Activated CD4-positive, CD25-positive, alpha-beta regulatory T cell (primary cell): ENCODE measurements at places on chromosomes 5 and 9.

DNA sequence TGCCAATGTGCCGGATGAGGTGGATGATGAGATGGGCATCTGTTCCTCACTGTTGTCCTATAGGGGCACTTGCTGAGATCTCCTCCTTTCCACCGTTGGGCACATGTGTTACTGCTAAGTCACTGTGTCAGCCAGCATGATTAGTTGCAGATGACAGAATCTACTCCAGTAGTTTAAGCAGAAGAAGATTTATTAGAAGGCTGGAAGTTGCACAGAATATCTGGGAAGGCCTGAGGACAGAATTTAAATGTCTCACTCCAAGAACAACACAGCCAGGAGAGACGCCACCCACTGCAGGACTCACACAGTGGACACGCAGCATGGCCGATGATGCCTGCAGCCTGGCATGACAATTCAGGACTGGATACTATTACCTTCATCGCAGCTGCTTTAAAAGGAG lies 157.5 kb downstream of the NSG2 start:
- DNase-seq = no peak

DNA sequence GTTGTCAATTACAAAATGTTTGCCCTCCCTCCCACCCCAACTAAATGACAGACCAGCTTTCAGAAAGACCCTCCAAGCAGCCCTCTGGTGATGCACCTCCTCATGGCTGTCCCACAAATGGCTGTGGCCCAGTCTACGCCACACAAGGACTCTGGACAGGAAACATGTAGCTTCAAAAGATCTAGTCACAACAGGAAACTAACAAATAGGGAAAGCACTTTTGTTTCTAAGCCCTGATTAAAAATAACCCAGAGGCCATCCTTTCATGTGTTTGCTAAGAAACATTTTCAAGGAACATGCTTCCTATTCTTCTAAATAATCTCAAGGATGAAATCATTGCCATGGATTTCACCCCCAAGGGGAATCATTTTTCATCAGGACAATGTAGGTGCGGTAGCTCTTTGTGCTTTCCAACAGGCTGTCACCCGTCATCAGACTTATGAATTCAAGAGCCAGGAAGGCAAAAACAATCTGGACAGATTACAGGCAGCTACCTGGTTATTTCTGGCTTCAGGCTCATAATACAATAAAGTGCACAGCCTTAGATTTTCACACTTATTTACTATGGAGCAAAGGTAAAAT lies 20.1 kb downstream of the PCSK1 start:
- DNase-seq = no peak

DNA sequence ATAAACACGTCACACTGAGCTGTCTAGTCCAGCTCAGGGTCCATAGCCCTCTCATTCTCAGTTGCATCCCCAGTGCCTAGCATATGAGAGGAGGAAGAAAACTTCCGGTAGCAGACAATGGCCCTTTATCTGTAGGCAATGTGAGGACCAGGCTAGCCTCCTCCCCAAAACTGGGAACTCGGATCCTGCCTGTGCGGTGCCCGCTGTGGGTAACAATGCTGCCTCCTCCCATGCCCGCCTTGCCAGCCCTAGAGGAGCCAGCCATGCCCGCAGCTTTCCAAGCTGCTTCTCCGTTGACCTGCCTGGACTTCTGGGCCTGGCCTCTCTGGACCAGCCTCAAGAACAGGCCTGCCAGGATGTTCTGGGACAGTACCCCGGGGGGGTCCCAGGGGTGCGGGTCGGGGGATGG lies 74.6 kb upstream of the ORM1 start:
- DNase-seq = no peak

- DNase-seq = no peak
Observed at GRCh38 chr9:113479174-113479621, 15.7 kb downstream of the RGS3 start.

GRCh38 chr9:28774433-28775235 lies 1201.4 kb upstream of the C9orf72 start:
- no peak for DNase-seq

- no peak for DNase-seq
Observed at GRCh38 chr9:135079676-135080075, 7.8 kb upstream of the OLFM1 start.

DNA sequence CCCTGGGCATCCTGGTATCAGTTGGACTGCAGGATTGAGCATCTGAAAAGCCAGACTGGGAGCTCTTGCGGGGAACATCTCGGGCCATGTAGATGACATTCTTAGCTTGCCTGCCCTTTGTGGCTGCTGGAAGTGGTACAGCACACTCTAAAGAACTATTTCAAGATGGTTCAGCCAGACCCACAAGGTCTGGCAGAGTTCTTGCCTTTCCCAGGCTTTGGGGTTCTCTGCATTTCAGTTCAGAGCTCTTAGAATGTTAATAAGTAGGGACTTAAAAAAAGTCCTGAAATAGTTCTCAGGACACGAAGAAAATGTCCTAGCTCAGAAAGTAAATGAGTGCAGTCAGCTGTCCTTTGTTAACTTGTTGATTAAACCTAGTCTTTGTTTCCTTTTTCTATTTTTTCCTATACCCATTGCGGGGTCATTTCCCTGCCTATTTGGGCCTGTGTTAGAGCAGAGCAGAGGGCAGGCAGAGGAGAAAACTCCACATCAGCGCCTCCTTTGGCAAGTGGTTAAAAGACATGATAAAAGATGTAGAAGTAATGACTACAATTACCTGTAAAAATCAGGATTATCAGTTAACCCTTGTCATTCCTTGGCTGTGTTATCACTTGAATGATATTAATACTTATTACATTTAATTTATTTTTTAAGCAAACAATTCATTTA lies 291.5 kb downstream of the ZSWIM6 start:
- DNase-seq = no peak

- no peak for DNase-seq
Observed at GRCh38 chr9:100056561-100056960, 42.2 kb downstream of the ERP44 start.

DNA sequence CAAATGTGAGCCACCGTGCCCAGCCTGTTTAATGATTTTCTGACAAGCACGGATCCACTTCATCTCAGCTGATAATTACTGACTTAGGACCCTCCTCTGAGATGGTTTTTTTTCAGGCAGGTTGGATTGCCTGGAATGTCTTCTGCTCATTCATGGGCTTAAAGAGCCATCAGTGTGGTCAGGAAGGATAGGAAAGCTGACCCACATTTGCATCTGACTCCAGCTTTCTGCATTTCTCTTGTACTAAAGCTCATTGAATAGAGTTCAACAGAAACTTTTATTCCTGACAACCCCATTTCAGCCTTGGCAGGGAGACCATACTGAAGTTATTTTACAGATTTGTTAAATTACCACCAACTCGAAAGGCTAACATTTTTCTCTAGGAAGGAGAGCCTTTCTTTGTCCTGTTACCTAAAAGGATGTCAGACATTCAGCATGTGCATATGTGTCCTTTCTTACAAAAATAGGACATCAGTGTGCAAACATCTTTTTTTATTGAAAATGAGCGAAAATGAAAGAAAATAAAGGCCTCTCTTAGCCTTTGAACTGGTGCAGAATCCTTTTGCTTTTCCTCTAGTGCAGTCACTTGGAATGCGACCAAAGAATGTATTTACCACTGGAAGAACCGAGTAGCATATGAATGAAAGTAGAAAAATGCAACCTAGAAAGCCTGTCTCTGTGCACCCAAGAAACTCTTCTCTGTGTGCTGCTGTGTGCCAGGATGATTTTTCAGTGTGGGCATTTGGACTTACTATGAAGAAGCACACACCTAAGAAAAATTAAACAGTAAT lies 26.6 kb downstream of the ADCY2 start:
- no peak for DNase-seq

GRCh38 chr9:105883847-105884246 lies 189.5 kb downstream of the TMEM38B start:
- DNase-seq = no peak

GRCh38 chr9:34123682-34124081 lies 2.8 kb downstream of the DCAF12 start:
- DNase-seq = no peak

DNA sequence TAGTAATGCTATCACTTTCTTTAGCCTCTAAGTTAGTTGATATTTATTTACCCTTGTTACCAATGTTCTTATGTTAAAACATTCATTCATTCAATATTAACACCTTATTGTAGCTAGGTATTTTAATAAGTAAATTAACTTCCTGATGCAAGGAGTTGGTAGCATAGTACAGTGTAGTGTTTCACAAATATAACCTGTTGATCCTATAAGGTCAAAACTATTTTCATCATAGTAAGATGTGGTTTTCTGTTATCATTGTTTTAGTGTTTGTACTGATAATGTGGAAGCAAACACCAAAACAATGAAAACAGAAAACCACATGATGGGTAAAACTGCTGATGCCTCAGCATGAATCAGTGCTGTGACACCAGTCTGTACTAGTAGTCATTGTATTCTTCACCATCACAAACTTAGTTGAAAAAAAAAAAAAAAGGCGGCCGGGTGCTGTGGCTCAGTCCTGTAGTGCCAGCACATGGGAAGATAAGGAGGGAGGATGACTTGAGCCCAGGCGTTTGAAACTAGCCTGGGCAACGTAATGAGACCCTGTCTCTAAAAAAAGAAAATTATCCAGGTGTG lies 36.5 kb downstream of the ZCCHC7 start:
- DNase-seq = no peak

DNA sequence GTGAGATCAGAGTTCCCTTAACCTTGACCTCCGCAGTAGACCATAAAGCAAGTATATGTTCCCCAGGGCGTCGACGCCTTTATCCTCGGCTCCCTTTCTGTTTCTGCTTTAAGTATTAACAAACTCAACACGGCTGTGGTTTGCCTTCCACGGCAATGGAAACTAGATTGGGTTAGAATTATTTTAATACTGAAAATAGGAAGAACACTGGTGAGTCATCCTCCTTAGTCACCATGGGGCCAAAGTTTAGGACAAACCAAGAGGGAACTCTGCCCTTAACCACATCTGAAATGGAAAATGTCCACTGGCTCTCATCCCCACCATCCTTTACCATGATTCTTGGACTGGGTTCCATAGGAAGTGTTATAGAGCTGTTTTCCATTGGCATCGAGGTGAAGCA lies 386.1 kb downstream of the ACTL7B start:
- DNase-seq = no peak

DNA sequence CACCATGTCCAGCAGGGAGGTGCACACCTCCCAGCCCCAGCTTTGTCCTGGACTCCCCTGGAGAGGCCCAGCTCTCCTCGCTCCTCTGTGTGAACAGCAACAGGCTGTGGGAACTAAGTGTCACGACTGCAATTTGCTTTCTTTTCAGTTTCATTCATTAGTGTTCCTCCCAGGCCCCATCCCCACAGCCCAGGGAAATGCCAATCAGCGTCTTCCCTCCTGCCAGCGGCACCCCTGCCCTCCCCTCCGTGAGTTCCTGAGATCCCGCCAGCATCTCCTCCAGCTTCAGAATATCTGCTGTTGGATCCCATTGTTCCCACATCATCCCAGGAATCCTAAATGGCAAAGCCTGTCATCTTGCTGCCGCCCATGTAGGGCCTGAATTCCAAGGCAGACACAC lies 13.1 kb upstream of the RPL26L1 start:
- no peak for DNase-seq

DNA sequence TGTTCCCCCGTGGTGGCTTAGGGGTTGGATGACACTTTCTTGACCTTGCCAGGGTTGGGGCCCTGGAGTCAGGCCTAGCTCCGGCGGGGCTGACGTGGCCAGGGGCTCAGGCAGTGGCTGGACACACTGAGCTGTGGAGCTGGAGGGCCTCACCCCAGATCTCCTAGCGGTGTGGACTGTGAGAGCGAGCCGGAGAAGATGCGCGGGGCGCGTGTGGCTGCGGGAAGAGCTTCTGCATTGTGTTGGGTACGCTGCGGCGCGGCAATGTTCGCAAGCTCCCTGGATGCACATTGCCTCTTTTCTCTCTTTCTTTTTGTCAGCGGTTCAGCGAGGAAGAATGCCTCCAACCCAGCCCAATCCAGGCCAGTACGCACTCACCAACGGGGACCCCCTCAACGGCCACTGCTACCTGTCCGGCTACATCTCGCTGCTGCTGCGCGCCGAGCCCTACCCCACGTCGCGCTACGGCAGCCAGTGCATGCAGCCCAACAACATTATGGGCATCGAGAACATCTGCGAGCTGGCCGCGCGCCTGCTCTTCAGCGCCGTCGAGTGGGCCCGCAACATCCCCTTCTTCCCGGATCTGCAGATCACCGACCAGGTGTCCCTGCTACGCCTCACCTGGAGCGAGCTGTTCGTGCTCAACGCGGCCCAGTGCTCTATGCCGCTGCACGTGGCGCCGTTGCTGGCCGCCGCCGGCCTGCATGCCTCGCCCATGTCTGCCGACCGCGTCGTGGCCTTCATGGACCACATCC lies 4.8 kb downstream of the NR2F1 start:
- no peak for DNase-seq

GRCh38 chr5:126456217-126456820 lies 33.1 kb downstream of the GRAMD2B start:
- DNase-seq = no peak

- DNase-seq = no peak
Observed at GRCh38 chr5:157387683-157388093, 72.3 kb upstream of the NIPAL4 start.

DNA sequence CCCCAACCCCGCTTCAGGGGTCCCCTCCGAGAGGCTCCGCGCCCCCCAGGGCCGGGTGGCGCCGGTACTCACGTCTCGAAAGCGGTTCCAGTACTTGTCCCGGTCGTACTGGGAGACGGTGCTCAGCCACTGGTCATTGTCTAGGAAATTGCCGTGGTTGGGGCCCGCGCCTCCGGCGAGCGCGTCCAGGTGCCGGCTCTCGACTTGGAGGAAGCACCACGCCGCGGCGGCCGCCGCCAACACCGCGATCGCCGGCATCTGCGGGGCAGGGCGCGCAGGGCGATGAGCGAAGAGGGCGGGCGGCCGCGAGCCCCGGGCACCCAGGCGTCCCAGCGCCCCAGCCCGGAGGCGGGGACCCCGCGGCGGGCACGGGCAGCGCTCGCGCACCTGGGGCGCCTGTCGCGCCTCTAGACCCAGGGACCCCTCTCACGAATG lies 808 bp downstream of the SPOCK1 start:
- DNase-seq = no peak

GRCh38 chr9:96721731-96722429 lies 56.0 kb downstream of the ZNF510 start:
- no peak for DNase-seq

- no peak for DNase-seq
Observed at GRCh38 chr5:42767491-42768105, 11.0 kb downstream of the CCDC152 start.

GRCh38 chr9:107172979-107173347 lies 110.1 kb upstream of the RAD23B start:
- DNase-seq = no peak

GRCh38 chr9:98222885-98223691 lies 30.7 kb upstream of the CORO2A start:
- DNase-seq = no peak
